ENCODE measurements at places on chromosomes 5 and 9.

- DNase-seq, result no peak
Observed at GRCh38 chr5:10645146-10645545, 81.3 kb downstream of the ANKRD33B start.

DNA sequence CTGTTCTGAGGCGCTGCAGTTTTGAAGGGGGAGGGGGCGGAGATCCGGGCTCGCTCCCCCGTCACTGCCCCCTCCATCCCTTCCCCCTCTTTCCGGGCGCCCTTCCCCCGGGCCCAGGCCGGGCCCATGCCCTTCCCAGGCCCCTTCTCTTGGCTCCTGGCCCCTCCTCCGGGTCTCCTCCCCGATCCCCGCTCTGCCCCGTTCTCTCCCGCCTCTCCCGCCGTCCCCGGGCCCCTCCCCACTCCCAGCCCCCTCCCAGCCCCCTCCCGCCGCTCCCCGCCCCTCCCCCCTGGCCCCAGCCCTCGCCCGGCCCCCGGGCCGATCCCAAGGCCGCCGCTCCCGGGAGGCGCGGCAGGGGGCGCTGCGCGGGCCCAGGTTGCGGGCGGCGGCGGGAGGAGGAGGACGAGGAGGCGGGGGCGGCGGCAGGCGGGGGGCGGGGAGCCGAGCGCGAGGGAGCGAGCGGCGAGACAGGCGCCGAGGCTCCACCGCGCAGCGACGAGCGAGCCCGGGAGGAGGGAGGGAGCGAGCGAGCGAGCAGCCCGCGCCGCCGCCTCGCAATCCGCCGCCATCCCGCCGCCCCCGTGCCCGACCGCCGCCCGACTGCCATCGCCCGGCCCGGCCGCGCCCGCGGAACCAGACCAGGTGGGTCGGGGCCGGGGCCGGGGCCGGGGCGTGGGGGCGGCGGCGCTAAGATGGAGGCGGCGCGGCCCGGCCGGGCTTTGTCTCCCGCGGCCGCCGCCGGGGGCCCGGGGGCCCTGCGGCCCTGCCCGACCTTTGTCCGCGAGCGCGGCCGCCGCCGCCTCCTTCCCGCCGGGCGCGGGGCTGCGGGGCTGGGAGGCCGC, at the start of gene PRRC2B:
TSS of gene PRRC2B (plus strand) at position 465 of the 842 bp plus-strand sequence. CDS start 36,059 bp downstream, outside the sequence.
- DNase-seq, result no peak

DNA sequence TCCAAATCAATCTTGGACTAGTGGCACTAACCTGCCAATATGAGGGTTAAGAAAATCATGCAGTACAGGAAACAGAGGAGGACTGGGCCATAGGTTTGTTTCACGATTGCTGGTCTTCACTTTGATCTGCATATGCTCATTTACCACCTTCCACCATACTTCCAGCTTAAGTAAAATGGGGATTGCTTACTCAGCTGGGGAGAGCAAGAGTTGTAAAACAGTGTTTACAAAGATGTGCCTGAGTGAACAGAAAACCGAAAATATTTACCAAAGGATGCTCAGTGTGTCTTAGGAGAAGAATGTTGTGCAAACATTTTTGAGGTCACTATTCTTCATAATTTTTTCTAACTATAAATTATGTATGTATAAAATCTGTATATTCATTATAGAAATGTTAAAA, 65.1 kb upstream of the DNAH5 start:
- DNase-seq, result no peak

GRCh38 chr5:59745415-59745863, 148.1 kb downstream of the PDE4D start:
- no peak for DNase-seq

GRCh38 chr5:112174959-112175594, 244.0 kb downstream of the EPB41L4A start:
- no peak for DNase-seq

Measured in cortex of kidney (tissue), 1 donor.